A549 treated with CpdA at 1 μM for 4 hours (cell line): ENCODE measurements at places on chromosomes 3 and 15. TPM values are rescaled to one million over a fixed set of nuclear protein-coding genes. Genes with fewer than 3 reads are reported as not detected.

Gene CLDN16
- 0.02 to 0.15 TPM (median 0.06 TPM) in 3 of 5 replicates, not detected in the others for total RNA-seq

Gene NSUN3
- total RNA-seq, result 6.8 to 9.1 TPM (median 7.6 TPM) in 5 replicates

Gene WNT7A
- total RNA-seq, result 0.10 to 0.26 TPM (median 0.18 TPM) in 5 replicates

Gene PRICKLE2
- 1.9 to 3.4 TPM (median 2.1 TPM) in 5 replicates for total RNA-seq

Gene TCAIM
- total RNA-seq, result 7.9 to 8.6 TPM (median 8.4 TPM) in 5 replicates

Gene OTOL1
- not detected in 5 replicates for total RNA-seq

Gene HRG
- 0.02 TPM in 1 of 5 replicates, not detected in the others for total RNA-seq
